Progenitor cell of endocrine pancreas (in vitro differentiated cells): ENCODE measurements at places on chromosomes 1 and 21.

GRCh38 chr21:25742900-25743299, 8.1 kb downstream of the GABPA start:
- DNase-seq, result no peak

- no peak for DNase-seq
Observed at GRCh38 chr1:197807216-197807615, 31.9 kb upstream of the DENND1B start.

DNA sequence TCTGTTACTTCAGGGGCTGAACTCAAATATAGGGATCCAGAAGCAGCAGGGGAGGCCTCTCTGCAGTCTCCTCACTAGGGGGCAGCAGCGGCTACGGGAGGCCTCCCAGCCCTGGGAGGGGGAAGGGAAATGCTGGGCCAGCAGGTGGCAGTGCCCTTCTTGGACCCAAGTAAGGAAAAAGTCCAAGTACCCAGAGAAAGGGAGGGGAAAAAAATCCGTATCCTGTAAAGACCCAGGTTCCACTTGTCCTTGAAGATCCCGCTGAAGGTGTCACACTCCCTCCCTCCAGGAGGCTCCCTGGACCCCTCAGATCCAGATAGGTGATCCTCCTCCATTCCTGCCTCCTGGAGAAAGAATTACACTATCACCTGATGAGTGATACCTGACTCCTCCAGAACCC, 14.1 kb upstream of the NUAK2 start:
- peak; percentile 82 for DNase-seq

DNA sequence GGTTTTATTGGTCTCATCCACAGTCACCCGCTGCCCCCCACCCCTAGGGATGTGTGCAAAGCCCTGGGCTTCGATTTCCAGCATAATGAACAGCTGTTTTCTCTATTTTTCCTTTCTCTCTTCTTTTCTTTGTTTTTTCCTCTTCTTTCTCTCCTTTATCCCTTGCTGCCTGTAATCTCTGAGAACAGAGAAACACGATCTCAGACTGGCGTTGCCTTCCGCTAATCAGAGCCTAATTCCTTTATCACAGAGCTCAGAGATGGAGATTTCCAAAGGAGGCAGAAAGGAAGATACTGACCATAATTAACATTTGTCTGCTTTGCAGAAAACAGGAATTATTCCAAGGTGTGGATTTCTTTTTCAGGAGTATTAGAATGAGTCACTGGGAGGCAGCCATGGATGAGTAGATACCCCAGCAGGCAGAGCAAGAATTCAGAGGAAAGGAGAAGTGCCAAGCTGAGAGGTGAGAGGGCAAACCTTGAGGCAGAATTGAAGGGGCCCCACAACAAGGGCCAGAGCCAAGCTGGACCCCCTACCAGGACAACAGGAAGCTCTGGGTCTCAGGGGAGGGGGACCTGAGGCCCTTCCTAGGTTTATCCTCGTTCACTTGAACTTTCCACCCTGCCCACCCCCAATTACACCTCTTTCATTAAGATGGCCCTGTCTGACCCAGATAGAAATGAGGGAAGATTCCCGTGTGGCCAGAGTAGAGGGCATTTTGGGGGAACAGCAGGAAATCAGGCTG, 33.3 kb downstream of the MATN1 start:
- DNase-seq, result no peak

GRCh38 chr1:225442123-225442505, 14.3 kb upstream of the LBR start:
- DNase-seq, result no peak
